RPMI7951 (cell line): ENCODE measurements at places on chromosomes 16 and 17. TPM values are rescaled to one million over a fixed set of nuclear protein-coding genes. Genes with fewer than 3 reads are reported as not detected.

DNA sequence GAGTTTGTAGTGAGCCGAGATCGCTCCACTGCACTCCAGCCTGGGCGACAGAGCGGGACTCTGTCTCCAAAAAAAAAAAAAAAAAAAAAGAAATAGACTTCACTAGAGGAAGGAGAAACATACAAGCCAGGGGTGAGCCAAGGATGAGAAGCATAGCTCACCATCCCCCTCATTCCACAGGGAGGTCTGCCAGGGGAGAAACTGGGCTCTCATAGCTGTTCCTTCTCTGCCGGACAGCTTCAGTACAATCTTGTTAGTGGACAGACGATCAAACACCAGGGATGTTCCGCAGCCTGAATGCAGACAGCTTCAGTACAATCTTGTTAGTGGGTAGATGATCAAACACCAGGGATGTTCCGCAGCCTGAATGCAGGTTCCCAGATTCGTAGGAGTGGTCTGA lies 509.6 kb downstream of the CDH13 start:
- peak; percentile 14 for DNase-seq

- no peak for DNase-seq
Measured at GRCh38 chr16:84332975-84333684, 35.2 kb upstream of the ATP2C2 start.

DNA sequence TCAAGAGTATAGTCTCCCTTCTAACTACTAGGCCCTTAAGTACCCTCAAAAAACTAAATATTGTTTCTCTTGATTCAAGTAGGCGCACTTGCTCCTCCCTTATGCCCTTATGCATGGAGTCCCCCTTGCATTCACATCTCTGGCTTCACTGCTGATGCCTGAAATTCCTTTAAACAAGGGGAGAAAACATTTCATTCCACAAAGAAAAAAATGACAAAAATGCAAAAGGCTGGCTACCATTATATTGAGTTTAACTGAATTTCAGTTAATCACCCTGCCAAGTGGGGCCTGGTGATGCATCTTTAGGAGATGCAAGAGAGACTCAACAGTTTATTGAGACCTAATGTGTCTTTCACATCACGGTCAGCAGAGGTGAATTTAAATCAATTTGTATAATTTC lies 35.6 kb downstream of the CRLF3 start:
- no peak for DNase-seq

Gene KRTAP4-6
- total RNA-seq, result not detected in 2 replicates

- DNase-seq, result no peak
Measured at GRCh38 chr16:7439518-7439917, 106.9 kb downstream of the RBFOX1 start.

DNA sequence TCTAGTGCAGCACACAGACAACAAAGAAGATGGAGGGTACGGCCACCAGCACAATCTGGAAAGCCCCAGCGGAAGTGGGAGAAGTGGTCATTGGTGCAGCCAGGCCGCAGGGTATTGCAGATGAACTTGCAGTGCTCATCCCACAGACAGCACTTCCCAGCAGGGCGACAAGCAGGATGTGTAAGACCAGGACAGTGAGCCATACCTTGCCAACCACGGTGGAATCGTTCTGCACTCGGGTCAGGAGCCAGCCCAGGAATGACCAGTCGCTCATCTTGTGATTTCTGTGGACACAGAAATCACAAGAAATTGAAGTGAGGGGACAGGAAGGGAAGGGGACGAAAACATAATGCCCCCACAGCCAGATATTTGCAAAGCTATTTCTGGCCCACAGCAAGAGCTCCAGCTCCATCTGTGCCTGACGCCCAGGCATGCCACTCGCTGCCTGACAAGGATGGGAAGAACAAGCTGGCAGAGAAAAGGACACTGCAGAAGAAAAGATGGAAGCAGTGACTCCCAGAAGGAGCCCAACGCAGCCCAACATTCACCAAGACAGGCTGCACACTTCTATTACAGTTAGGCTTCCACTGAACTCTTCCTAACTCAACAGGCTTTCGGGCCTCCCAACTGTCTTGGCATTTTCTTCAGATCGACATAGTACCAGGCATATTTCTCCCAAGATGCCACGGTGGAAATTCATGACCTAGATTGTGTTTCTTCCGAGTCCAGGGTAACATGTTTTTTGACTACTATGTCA lies 17.5 kb upstream of the MYO18A start:
- no peak for DNase-seq

DNA sequence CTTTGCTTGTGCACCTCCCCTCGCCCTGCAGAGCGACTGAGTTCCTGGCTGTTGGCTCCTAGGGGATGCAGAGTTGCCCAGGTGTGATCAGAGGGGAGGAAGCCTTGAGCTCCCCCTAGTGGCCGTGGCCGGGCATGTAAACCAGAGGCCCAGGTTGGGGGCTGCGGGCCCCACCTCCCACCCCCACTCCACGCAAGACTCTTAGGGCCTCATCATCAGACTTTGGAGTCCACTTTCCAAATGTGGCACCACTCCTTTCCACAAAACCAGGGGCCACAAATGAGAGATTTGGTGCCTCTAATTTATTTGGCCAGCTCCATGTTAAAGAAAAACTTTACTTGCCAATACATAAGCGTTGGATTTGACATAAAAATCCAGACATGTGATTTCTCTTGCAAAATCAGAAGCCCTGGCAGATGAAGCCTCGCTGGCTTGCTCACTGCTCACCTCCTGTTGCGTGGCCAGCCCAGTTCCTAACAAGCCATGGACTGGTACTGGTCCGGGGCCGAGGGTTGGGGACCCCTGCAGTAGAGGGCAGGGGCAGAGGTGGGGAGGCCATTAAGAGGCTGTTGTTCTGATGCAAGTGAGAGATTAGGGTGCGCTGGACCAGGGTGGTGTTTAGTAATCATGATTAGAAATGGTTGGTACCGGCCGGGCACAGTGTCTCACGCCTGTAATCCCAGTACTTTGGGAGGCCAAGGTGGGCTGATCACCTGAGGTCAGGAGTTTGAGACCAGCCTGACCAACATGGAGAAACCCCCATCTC lies 28.7 kb upstream of the GAS7 start:
- DNase-seq, result peak; percentile 26

- DNase-seq, result no peak
Measured at GRCh38 chr17:51155416-51155815, 2.1 kb downstream of the NME1 start.

- no peak for DNase-seq
Measured at GRCh38 chr16:50265716-50266336, 525 bp upstream of the ADCY7 start.

GRCh38 chr16:63976345-63976744 lies 1145.5 kb downstream of the CDH11 start:
- no peak for DNase-seq

DNA sequence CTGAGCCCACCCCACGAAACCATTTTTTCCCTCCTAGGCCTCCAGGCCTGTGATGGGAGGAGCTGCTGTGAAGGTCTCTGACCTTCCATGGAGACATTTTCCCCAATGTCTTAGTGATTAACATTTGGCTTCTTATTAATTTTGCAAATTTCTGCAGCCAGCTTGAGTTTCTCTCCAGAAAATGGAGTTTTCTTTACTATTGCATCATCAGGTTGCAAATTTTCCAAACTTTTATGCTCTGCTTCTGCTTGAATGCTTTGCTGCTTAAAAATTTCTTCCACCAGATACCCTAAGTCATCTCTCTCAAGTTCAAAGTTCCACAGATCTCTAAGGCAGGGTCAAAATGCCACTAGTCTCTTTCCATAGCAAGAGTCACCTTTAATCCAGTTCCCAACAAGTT lies 12.9 kb upstream of the MYH4 start:
- no peak for DNase-seq

Gene CCL4L2
- total RNA-seq, result not detected in 2 replicates

Gene CLEC18B
- total RNA-seq, result not detected in 2 replicates

- DNase-seq, result no peak
Measured at GRCh38 chr17:75526555-75527270, 1.2 kb downstream of the LLGL2 start.
